ENCODE measurements at places on chromosomes 1 and 21.

DNA sequence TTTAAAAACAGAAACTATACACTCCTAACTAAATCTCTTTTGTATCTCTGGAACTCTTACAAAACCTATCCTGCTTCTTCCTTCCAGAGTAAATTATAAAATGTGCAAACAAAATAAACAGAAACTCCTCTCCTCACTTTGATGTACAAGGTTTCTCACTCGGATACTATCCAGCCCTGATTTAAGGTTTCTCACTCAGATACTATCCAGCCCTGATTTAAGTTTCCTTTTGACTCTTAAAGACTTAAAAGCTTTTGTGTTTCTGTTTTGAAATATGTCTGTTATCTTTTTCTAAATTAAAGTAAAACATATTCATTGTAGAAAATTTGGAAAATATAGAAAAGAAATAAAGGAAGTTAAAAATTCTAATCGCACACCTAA is 132.5 kb downstream of the CRB1 start:
- DNase-seq: no peak

DNA sequence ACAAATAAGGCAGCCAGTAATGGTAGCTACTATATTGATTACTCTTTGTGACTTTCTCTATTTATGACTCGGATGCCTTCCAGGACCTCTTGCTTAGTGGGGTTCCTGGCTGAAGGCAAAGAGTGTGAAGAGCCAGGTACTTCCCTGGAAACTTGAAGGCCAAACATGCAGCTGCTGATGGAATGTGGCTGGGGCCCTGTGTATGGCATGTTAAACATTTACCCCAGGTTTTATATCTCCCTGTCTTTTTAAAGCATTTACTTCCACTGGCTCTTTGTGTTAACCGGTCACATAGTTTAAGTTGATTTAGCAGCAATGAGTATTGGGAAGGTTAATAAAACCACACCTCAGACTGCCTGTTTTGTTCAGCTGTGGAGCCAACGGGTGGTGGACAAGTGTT is 45.7 kb upstream of the PAXBP1 start:
- no peak for DNase-seq

- DNase-seq: no peak
These were observed 10.1 kb upstream of the SERBP1 start for GRCh38 chr1:67440339-67440738.

- no peak for DNase-seq
These were observed 42.4 kb downstream of the RNF2 start for GRCh38 chr1:185087746-185088145.

- no peak for DNase-seq
These were observed 81.0 kb downstream of the KCNJ15 start for GRCh38 chr21:38337793-38338192.

GRCh38 chr1:114620419-114620818 is 39.0 kb upstream of the BCAS2 start:
- no peak for DNase-seq

DNA sequence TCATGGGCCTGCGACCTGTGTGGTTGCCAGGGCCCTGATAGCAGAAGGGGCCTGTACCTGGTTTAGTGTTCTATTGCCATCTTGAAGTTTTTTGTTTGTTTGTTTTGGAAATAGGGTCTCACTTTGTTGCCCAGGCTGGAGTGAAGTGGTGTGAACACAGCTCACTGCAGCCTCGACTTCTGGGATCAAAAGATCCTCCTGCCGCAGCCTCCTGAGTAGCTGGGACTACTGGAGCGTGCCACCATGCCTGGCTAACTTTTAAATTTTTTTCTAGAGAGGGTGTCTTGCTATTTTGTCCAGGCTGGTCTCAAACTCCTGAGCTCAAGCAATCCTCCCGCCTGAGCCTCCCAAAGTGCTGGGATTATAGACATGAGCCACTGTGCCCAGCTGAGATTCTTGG is 72.9 kb downstream of the UBE2T start:
- no peak for DNase-seq
